Stimulated activated CD4-positive, alpha-beta T cell treated with anti-CD3 and anti-CD28 coated beads, Interleukin-2, amount 100 ng/mL, for 24 hours (primary cell): ENCODE measurements at places on chromosomes 4 and X.

DNA sequence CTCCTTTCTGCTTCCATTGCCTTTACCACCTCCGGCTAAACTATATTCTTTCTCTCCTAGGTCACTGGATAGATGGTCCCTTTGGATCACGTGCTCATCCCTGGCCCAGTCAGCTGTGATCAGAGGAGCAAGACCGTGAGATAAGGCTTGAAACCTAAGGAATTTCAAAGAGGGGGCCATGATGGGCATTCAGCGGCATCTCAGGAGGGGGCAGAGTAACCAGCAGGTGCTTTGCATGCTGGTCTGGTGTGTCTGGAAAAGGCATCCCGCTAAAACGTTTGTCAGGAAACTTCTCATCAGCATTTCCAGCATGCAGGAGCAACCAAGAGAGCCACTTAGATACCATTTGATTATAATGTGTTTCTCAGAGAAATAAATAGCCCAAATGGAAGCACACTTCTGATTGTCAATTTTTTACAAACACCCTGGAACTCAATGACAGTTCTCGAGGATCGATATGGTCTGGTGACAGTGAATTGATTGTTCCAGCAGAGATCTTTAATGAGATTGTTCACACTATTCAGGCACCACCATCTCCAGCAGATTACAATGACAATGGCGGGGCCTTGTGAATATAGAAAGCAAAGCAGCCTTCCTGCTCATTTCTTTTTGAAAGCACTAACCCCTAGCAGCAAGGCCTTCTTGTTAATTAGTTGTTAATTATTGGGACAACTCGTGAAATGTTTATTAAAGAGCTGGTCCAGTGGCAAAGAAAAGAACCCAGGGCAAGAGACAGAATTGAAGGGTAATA lies 327.1 kb downstream of the PTTG2 start:
- no peak for DNase-seq

GRCh38 chr4:4693258-4693657 lies 151.4 kb upstream of the STX18 start:
- DNase-seq = no peak

GRCh38 chrX:38312436-38312835 lies 14.9 kb downstream of the RPGR start:
- no peak for DNase-seq

GRCh38 chr4:119268466-119268865 lies 53.5 kb downstream of the FABP2 start:
- DNase-seq = no peak

DNA sequence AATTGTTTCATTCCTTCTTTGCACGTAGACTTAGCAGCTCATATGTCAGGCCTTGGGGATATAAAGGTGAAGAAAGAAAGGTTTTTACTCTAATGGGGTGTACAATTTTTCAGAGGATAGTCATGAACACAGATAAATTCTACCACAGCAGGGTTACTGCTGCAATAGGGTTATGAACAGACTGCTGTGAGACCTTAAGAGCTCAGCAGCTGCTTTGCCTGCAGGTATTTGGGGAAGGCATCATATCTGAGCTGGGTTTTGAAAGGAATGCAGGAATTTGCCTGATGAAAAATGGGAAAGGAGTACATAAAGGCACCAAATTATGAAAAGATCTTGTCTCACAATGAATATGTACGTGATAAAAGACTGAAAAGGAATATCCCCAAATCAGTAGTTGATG lies 128.9 kb downstream of the CEP135 start:
- no peak for DNase-seq

DNA sequence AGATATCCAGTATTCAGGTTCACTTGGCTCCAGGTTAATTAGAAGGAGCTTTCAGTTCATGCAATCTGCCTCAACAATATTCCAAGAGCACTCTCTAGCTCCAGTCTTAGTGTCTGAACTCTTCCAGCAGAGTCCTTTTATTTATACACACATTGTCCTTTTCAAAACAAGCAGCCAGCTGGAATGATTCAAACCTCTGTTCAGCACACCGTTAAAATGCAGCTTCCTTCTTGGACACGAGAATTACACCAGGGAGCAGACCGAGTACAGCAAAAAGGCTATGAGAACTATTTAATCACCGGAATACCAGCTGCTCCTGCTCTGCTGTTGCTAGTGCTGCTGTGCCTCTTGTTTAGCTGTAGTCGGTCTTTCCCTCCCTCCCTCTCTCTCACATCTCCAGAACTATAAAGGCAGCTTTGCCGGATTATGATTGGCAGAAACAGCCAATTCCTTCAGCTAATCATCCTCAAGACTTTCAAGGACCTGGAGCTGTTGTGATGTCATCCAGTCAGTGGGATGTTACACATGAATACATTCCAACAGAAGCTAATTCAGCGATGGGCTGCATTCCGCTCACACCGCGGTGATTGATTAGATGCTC lies at the start of gene NDST4:
TSS of gene NDST4 (minus strand) at position 115 of the 601 bp plus-strand sequence. CDS start 36,584 bp downstream, outside the sequence.
- no peak for DNase-seq

GRCh38 chr4:8258552-8259212 lies 10.9 kb upstream of the HTRA3 start:
- no peak for DNase-seq

- no peak for DNase-seq
Observed at GRCh38 chrX:131704136-131704695, 160.3 kb downstream of the OR13H1 start.

DNA sequence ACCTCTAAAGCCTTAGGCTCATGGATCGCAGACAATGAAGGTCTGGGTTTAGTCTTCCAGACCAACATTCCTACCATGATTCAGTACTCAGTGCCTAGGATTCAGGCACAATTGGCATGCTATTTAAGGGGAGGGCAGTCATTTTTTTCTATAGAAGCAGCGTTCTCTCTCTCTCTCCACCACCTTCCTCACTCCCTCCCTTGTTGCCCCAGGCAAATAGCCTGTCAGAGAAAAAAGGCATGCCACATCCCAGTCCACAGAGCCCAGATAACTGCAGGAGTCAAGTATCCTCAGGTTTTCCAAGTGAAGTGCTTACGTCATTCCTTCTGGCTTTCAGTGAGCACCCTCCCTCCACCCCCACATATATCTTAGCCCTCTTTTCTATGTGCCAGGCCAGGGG lies 533.0 kb downstream of the BCOR start:
- DNase-seq = no peak

DNA sequence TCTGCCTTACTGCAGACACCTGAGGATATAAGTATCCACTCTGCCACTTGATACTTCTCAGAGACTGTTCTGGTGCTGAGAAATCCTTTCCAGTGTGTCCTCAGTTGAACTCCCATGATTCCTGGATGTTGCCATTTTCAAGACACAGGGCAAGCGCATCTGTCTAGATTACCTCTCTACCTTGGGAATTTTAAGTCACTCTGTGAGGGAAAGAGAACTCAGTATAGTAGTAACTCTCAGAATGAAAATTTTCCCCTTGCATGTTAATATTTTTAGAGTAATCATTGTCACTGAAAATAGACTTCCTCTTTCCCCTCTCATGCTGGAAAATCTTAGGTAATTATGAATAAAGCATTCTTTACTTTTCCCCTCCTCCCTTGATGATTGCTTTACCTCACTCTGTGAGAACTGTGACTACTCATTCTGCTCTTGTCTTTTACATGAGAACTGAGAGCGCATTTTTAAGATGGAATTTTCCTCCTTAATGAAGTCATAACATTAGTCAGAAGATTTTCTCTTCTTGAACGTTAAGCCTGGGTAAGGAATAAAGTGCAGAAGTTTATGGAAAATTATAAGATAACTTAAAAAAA lies 45.0 kb downstream of the TET2 start:
- no peak for DNase-seq

DNA sequence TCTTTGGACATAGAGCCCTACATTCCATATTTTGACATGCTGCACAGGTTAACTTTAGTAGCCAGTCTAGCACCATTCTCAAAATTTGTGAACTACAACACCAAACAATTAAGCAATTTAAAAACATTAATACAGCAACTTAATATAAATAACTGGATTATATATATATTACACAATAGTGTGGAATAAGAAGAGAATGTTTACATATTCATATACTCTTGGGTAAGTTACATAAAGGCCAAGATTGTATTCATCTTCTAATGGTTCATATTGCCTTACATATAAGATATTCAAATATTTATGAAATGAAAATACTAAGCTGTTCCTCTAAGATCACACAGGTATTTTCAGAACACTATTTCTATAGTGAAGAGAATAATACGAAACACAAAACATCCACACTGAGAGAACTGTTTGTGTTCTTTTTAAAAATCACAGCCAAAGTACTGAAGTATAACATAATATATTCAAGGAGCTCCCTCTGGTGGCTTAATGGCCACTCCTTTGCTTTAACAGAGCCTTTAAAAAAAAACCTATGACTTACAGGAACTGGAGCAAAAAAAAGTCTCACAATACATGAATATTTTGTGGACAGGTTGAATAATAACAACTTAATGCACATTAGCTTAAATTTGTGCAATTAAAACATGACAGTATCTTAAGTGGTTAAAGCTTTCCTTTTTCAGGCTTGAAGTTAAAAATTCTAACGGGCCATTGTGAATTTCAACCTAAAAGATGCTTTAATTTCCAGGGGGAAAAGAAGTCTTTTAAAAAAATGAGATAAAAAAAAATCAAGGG lies 46.2 kb downstream of the NEK1 start:
- DNase-seq = peak; percentile 4

DNA sequence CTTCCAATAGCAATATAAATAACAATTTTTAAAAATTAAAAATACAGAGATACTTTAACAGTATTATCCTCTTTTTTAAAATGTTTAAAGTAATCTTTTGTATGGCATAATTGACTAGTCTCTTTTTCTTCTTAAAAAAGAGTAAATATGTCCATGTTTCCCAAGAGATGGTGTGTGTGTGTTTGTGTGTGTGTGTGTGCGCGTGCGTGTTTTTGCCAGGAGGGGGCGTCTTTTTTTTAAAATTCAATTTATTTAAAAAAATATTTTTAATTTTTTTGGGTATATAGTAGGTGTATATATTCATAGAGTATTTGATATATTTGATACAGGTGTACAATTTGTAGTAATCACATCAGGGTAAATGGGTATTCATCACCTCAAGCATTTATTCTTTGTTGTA lies 1073.7 kb downstream of the PCDH7 start:
- no peak for DNase-seq

GRCh38 chrX:49190821-49191573 lies 4.8 kb upstream of the PRICKLE3 start:
- peak; percentile 74 for DNase-seq

DNA sequence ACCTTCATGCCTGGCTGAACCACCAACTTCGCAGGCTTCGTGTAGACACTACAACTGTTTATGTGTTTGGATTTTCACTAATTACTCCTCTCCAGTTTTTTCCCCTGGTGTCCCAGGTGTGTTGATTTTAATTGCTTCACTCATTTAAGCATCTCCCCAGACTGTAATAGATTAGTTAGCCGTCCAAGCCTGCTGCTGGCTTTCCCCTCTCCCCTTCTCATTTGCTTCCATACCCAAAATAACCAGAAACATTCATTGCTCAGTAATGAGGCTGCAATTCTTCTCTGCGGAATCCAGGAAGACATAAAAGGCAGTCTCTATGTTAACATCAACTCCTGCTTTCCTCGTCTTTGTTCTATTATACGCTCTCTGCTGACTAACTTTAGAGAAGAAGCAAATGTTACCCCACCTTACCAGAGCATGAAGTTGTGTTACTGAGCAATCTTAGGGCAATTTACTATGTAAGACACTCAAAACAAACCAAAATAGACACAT lies 37.9 kb upstream of the SCRG1 start:
- no peak for DNase-seq

DNA sequence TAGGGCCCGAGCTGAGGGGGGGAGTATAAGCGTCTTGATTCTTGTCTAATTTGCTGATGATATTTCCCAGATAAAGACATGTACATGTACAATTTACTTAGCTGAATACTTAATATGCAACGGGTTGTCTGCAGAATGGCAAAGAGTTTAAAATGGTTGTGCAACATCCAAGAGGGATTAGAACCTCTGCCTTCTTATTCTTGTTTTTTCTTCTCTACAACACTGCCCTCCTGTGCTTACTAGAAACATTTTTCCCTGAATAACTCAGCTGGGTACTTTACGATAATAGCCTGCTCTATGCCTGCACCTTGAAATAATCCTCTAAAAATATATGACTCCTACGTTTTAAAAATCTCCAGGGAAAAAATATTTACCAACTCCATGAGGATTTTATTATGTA lies 41.8 kb downstream of the INTS12 start:
- DNase-seq = no peak

GRCh38 chr4:5709207-5709575 lies 832 bp upstream of the EVC2 start:
- no peak for DNase-seq

DNA sequence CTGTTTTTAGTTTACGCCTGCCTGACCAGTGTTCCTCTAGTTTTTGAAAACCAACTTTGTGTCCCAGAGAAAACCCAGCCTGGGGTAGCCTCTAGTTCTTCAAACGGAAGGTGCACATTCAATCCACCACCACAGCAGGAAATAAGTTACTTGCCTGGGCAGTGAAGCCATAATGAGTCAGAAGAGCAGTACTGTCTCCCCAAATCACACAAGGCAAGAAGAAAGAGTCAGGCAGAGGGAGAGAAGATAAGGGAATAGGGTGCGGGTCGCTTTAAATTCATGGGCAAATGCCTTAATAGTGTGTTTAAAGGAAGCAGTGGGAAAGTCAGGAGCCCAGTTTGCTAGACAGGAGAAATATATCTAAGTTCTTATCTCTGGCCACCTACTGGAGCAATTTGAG lies 333.8 kb upstream of the GRIA3 start:
- no peak for DNase-seq

- no peak for DNase-seq
Observed at GRCh38 chrX:36856849-36857248, 151.3 kb upstream of the FAM47C start.

GRCh38 chr4:37858112-37858511 lies 31.6 kb downstream of the PGM2 start:
- no peak for DNase-seq

DNA sequence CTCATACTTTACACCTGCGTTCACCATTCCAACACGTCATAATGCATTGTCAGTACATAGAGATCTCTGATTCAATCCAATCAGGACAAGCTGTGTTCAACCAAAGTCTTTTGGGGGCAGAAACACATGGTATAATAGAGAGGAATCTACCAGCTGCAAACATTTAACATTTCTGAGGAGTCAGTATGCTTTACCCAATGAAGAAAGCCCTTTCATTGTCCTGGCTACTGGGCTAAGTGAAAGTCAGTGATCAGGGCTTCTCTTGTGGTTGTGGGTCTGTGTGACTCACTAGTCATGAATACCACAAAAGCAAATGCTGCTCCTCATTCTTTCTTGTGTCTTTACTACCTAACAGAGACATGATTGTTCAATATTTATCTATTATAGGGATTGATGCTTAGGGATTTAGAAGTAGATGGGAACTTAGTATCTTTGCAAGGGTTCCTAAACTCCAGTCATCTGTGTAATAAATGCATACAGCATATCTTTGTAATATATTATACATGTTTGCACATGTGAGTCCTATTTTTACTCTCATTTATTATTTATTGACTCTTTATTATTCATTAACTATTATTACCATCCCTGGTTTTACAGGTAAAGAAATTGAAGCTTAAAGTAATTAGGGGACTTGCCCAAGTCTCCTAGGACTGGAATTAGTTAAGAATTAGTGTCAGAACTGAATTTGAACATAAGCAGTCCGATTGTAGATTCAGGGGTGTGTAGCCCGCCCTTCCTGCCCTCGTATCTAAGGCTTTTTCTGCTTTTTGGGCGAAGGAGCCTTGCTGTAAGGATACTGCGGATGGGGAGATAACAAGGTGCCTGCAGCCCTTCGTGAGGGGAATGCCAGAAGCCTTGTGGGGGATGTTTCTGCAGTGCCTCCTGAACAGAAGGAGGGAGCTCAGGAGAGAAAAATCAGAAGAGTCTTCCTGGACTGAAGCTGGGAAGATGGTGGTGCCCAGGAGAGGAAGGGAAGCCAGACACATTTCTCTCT lies 353.1 kb upstream of the BOD1L1 start:
- no peak for DNase-seq
